ENCODE measurements at places on chromosomes 5 and 9.

GRCh38 chr9:124482431-124483031 lies 24.7 kb downstream of the NR5A1 start:
- DNase-seq = no peak

- no peak for DNase-seq
These were observed 90.6 kb upstream of the CXCL14 start for GRCh38 chr5:135669416-135669815.

DNA sequence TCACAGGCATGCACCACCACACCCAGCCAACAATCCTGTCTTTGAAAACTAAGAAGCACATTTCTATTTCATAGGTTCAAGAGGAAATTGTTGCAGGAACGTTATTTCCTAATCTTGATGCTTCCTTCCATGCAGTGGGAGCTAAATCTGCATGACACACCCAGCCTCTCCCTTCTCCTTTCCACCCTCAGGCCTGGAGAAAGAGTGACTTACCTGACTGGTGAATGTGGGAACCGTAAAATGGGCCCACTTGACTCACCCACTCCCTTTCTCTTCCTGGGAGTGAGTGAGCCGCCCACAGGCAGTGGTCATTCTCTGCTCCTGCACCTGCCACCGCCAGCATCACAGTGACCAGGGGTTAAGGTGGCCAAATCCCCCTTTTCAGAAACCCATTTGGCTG lies 78.2 kb downstream of the C9orf50 start:
- DNase-seq = no peak

GRCh38 chr9:98385751-98386150 lies 130.3 kb upstream of the TBC1D2 start:
- DNase-seq = no peak

- DNase-seq = no peak
These were observed 281.9 kb downstream of the MARCHF11 start for GRCh38 chr5:15897656-15898055.

DNA sequence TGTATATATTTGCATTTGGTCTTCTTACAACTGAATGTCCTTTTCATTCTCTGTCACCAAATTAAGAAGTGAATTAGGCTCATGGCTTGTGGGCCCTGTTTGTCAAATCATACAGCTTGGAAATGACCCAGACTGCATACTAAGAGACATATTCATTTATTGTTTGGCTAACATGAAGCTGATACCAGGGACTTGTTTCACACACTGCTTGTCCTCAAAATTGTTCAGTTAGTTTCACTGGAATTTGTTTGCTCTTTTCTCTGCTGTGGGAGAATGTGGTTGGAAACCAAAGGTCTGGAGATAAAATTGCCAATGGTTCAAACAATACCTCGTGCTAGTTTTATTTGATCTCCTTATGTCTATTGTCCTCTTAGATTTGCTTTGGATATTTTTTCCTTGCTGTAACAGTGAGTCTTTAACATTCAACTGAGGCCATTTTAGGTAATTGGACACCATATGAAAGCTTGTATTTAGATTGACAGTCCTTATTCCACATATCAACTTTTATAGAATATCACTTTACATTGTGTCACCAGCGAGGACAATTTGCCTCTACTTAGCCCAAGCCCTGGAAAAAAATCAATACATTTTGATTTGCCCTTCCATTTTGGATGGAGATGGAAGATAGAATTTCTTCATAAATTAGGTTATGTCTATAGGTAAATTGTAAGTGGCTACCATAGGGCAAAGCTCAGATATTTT lies 144.3 kb upstream of the MTAP start:
- no peak for DNase-seq

DNA sequence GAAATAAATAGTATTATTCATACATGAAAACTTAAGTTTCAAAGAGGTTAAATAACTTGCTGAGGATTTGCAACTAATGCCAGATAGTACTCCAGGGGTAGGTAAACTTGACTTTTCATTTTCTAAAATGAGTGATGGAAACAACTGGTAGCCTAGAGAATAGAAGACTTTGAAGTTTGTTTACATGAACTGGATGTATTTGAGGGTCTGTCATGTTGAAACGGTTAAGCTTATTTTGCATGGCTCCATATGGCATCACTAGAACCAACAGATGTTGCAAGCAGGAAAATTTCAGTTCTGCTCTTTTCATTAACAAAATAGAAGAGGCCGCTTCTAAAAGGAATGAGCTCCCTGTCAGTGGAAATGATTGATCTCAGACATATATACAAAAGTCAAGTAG lies 105.1 kb upstream of the SGCD start:
- DNase-seq = no peak

DNA sequence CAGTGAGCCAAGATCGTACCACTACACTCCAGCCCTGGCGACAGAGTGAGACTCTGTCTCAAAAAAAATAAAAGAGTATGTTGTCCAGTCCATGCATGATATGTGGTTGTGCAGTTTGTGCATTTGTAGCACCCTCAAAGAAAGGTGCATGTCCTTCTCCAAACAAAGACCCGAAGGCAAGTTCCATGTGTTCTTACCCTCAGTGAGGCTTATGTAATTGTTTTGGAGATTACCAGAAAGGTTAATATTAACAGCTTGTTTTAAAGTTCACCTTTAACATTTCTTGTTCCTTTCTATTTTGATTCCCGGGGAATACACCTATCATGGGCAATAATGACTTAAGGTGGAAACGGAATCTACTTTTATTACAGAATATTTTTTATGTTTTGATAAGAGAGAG lies 22.3 kb downstream of the KIAA1191 start:
- no peak for DNase-seq

DNA sequence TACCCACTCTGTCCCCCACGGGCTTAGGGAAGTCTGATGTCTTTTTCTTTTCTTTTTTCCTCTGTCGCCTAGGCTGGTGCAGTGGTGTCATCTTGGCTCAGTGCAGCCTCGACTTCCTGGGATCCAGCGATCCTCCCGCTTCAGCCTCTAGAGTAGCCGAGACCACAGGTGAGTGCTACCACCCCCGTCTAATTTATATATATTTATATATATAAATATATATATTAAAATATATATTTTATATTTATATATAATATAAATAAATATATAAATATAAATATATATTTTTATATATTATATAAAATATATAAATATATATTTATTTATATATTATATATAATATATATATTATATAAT lies 3.3 kb upstream of the ANXA2R start:
- no peak for DNase-seq

DNA sequence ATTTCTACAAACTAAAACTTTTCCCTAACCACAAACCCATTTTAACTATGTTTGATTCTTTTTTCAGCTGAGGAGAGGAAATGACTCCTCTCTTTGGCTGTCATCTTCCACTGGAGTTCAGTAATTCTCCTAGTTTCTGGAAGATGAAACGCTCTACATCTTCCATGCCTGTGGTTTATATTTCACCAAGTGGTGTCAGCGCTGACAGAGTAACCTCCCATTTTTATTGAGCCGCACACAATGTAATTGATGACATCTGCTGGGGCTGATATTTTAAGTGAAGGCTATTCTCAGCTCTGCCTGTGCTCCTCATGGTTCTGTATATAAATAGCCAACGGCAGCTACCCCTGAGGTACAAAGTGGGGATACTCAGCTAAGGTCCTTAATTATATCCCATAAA lies 234.6 kb downstream of the SPOCK1 start:
- no peak for DNase-seq

- no peak for DNase-seq
These were observed 20.6 kb upstream of the TNFSF15 start for GRCh38 chr9:114826431-114826830.

Data from activated CD4-positive, CD25-positive, alpha-beta regulatory T cell treated with anti-CD3 and anti-CD28 coated beads, Interleukin-2, amount 50 U/mL, for 72 hours (primary cell).